AG08396 (cell line): ENCODE measurements at places on chromosomes 1 and 21.

GRCh38 chr21:34554227-34554626 lies 42.2 kb upstream of the KCNE1 start:
- no peak for DNase-seq

GRCh38 chr1:186139701-186140100 lies 235.4 kb downstream of the TPR start:
- DNase-seq: peak; percentile 40

DNA sequence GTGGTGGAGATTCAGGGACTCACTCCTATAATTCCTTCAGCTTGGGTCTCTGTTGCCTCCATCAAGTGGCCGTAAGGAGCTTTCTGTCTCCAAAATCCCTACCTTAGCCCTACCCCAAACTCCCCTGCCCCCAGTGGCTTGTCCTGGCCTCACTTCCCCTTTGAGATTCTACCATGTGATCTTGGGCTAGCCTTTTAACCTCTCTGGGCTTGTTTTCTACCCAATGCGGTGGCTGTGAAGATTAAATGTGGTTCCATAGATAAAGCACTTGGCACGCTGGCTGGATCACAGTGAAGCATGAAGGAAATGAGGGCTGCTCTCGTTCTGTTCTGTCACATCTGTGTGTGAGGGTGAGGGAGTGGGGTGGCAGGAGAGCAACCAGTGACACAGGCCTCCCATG lies 43.6 kb downstream of the FAAH start:
- DNase-seq: no peak

DNA sequence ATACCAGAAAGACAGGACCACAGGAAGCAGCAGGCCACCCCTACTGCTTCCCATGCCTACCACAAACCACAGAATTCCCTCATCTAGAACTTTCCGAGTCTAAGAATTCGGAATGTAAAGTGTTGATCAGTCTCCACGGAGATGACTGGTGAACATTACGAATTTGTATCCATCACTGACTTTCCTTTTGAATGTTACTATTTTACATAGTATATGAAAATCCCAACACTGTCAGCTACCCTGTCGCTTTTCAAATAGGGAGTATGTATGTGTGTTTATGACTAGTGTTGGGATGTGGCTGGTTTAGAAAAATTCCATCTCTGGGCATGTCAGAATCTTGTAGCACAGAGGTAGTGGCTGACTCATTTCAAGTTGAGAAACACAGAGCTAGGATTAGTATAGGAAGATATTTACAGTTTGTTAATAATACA lies 118.2 kb downstream of the COQ8A start:
- peak; percentile 34 for DNase-seq

- DNase-seq: peak; percentile 23
These were observed 645.6 kb upstream of the ADGRL2 start for GRCh38 chr1:81155131-81155530.

- DNase-seq: no peak
These were observed 193.0 kb downstream of the URB2 start for GRCh38 chr1:229819091-229819490.

DNA sequence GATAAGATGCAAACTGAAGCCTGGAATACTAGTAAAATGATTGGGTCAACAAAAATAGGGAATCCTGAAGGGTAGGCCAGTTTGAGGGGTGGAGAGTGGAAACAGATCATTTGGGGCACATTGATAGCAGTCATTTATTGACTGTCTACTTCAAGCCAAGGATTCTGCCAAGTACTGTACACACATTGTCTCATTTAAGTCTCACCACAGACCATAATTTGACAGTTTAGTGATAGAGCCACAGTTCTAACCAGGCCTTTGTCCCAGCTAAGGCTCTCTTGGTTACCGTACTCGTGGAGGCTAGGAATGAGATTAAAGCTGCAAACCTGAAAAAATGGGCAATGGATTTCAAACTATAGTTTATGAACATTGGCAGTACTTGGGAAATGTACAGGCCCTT lies 11.2 kb downstream of the RBM15 start:
- no peak for DNase-seq

- DNase-seq: no peak
These were observed 40.7 kb downstream of the COQ8A start for GRCh38 chr1:226980565-226981385.

DNA sequence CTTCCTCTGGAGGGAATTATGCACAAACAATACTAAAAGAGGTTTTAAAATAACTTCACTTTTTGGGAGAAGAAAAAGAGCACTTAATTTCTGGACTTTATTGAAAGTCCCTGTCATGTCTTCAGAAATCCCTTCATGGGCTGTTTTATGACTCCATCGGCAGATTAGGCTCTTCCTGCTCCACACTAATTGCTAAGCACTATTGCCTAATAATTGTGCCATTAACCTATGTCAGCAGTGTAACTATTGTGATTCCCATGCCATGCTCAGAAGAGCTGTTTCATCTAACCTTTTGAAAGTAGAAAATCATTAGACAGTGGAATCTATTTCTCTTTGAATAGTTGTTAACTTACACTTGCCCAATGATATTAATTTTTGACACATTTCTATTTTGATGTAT lies 489.3 kb upstream of the RUNX1 start:
- DNase-seq: no peak

GRCh38 chr1:42469727-42470126 lies 6.6 kb downstream of the CCDC30 start:
- DNase-seq: no peak

DNA sequence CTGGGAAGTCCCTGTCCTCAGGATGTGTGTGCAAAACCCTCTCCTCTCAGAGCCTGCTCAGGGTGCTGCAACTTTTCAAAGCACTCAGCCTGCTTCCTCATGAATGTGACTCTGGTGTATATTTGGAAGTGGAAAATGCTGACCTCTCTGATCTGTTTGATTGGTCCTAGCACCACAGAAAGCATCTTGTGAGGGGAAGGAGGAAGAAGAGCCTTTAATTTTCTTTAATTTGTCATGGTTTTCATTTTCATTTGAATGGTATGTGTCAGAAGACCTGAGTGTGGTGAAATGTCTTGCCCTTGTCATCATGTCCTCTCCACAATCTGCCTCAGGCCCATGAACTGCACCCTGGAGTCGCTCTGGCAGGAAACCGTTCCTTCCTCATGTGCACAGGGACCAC lies 383.5 kb downstream of the NTNG1 start:
- no peak for DNase-seq

DNA sequence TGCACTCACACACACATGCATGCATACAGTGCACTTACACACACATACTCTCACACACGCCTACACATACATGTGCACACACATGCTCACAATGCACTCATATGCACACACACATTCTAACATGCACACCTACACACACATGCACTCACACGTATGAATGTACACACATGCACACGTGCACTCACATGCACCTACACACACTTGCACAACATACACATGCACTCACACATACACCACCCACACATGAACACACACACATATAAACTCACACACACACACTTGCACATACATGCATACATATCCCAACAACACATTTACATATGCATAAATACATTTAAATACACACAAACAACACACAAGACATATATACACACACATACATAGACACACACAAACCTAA lies 30.6 kb downstream of the OBSCN start:
- no peak for DNase-seq

DNA sequence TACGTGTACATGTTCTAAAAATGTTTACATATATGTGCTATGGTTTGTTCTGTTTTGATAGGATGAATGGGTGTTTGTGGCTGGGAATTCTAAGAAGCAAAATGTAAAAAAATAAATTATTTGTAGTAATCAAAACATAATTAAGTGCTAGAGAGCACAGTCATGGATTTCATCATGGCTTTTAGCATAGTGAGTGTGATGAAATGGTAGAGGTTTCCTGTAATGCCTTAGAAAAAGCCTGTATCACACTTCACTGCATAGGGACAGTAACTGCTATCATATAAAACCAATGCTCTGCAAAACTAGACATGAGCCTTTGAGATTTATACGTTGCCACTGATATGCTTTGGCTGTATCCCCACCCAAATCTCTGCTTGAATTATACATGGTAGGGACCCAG lies 99.8 kb downstream of the PTGER3 start:
- no peak for DNase-seq

- DNase-seq: no peak
These were observed 35.2 kb downstream of the RAP1A start for GRCh38 chr1:111654839-111655238.
